ENCODE measurements at places on chromosomes 7 and 10.

DNA sequence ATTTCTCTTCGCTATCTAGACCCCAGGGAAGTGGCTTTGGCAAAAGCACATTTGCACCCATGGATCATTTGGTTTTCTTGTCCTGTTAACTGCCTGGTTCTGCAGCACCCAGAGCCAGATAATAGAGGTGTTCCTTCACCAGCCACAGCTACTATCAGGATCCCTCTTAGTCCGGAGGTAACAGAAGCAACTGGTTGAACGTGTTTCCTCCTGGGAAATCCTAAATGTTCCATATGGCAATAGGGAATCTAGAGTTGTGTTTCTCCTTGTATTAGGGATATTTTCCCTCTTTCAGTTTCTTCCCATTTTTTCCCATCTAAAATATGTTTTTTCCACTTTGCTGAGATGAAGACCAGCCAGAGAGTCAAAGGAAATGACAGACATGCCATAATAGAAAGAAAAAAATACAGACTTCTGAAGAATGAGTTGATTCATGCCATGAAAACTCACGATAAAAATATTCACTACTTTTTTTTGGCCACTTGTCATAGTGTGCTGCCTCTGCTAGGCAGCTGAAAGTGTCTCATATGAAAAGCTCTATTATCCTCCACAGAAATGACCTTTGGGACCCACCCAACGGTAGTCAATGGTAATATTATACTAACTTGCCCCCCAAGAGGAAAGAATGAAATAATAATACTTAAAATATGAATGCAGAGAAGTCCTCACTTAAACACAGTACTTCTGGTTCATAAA is 472.8 kb downstream of the KCNMA1 start:
- no peak for DNase-seq

GRCh38 chr10:11959966-11960365 is 82.6 kb downstream of the UPF2 start:
- no peak for DNase-seq

- no peak for DNase-seq
These were observed 6.6 kb downstream of the LAT2 start for GRCh38 chr7:74216361-74216761.

GRCh38 chr10:105650306-105650705 is 1009.2 kb downstream of the SORCS3 start:
- no peak for DNase-seq

DNA sequence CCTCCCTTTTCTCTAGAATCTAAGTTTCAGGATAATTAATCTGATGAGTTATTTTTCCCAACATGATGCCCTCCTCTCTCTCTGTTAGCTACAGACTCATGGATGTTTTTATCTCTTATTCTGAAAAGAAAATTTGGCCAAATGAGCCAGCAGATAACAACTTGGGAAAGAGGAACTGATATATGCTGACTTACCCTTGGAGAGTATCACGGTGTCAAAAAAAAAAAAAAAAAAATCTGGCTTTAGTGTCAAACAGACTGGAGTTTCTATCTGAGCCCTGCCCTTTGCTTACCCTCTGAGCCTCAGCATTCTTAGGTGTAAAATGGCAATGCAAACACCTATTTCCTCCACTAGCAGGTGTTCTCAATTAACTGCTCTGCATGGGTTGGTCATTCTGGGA is 190.4 kb downstream of the AHR start:
- DNase-seq: no peak

GRCh38 chr7:11193131-11193867 is 219.6 kb downstream of the PHF14 start:
- DNase-seq: no peak

GRCh38 chr10:78920011-78920410 is 148.8 kb upstream of the ZMIZ1 start:
- DNase-seq: no peak

DNA sequence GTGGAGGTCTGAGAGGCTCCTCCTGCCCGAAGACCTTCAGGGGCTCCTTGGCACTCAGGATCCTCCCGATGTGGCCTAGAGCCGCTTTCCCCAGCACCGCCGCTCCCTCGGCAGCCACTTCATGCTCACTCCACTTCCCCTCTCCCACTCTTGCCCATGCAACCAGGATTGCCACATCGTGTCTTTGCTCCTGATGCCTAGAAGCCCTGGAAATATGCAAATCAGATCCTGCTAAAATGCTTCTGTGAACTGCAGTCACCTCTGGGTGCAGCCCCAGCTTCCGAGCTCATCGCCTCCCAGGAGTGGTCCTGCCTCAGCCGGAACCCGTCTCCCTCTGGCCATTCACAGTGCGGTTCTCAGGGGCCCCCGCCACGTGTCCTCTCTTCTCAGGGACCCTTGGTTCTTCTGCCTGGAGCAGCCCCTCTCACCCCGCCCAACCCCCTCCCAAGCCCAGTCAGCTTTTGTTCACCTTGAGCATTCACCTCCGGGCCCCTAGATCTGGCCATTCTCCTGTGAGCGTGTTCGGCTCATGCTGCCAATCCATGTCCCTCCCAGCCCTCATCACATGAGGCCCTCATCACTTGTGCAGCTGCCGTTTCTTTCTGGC is 175.5 kb downstream of the ADARB2 start:
- DNase-seq: no peak

GRCh38 chr7:92133133-92133736 is 1.0 kb downstream of the CYP51A1 start:
- no peak for DNase-seq

DNA sequence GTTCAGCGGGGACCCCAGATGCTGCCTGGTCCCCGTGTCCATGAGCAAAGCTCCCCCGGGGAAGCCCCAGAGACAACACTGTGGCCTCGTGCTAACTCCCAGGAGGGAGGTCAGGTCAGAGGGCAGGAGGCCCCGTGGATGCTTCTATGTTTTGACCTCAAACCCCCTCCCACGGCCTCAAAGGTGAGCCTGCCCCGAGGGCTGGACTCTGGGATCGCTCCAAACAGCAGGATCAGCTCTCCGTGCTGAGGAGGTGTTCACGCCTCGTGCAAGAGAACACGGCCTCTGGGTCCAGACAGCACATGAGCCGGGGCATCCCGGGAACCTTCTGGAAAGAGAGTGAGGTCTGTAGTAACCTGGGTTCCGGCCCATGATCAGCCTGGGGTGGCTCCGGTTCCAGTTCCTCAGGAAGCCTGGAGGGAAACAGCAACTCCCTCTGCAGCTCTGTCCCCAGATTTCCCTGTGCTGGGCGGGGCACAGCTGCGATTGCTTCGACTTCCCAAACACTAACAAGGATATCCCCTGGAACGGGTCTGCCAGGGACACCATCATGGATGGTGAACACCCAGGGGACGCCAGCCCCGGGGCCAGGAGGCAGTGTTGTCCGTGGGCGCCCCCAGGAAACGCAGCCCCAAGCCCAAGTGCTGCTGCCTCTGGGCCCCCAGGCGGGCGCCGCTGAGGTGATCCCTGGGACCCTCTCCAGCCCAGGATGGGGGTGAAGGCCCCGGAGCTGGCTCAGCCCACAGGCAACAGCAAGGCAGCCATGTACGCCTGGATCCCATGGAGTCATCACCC is 18.0 kb upstream of the INPP5A start:
- DNase-seq: no peak

- no peak for DNase-seq
These were observed 158.8 kb downstream of the HGF start for GRCh38 chr7:81611040-81611439.

DNA sequence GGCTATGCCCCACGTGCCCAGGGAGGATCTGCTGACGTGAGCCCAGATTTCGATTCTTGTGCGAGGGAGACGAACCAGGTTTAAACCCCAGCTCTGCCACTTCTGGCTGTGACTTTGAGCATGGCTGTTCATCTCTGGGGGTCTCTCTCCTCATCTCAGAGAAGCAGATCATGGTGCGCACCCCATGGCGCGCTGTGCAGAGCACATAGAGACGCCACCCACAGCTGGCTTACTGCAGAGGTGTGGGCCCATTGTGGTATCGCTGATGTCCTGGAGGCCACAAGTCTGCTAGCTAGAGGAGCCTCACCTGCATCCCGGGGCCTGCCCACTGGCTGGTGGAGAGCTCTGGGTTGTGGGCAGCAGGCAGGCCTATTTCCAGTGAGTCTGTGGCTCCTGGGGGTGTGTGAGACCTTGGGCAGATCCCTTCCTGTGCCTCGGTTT is 140.5 kb downstream of the LHPP start:
- no peak for DNase-seq

- DNase-seq: no peak
These were observed 130.3 kb downstream of the GNAI1 start for GRCh38 chr7:80264769-80265495.

DNA sequence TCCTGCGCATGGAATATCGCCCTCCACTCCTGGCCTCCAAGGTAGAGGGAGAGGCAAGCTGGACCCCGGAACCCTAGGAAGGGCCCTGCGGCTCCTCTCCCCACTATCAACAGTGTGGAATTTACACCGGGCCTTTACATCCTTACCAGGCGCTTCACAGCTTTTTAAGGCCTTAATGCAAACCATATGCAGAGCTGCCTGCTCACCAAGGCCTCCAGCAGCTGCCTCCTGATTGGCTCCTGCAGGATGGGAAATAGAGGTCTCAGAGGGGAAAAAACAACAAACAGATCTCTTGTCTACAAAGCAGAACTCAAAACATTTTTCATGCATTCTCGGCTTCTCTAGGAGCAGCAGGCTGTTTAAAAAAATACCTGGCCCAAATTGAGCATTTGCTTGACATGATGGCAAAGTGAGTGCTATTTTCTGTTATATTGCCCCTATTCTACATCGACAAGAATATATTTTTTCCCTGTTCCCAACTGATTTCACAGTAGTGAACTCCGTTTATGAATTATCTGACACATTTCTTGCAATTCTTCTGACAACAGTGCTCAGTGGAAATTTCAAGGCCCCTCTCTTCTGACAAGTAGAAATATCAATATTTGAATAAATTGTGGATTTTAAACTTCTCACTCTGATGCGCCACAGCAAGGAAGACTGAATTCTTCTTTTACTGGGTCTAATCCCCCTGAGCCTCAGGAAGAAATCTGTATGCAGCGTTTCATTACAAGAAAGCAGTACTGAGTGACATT is 51.7 kb downstream of the EBF3 start:
- no peak for DNase-seq

DNA sequence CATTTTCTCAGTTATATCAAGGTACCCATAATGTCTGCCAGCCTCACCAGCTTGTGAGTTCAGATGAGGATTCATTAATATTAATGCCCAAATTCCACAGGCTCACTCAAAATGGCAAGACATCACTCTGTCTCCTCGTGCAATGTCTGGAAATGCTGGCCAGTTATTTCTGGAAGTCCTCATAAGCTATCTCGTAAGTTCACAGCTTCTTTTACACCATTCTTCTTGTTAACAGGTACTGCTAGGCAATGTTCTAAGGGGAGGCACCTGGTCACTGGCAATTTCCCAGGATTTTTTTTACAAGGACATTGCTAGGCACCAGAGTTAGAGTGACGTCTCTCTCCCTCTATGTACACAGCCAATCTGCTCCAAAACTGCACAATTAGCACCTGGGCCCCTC is 80.2 kb upstream of the SEMA3C start:
- no peak for DNase-seq

GRCh38 chr10:86108696-86109095 is 257.9 kb downstream of the GRID1 start:
- no peak for DNase-seq

DNA sequence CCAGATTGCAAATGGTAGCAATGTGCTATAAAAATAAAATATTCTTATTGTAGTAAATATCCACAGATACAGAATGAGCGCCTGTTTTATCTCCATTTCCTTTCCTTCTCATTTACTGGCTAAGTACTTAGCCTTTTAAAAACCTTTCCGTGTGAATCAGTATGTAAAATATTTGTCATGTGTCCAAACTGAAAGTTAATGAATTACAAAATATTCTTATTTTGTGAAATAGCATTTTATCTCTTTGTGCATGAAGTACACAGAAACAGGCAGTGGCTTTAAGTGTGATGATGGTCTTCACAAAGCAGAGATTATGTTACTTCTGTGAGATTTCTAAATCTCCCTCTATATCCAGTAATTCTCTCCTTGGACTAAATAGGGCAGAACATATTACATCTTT is 56.7 kb upstream of the KIAA1217 start:
- no peak for DNase-seq

DNA sequence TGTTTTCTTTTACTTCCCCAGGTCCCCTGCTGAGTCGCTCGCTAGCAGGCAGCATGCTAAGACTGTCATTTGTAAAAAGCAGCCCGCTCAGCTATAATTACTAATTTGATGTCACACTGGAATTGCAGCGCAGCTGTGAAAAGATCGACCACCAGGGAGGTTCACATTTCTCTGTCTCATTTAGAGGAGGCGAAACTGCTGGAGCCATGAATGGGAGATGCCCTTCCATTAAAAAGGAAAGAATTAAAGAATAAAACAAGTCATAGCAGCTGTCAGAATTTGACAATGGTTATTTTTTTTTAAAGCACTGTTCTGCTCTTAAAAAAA is 153.5 kb downstream of the PIP4K2A start:
- no peak for DNase-seq

DNA sequence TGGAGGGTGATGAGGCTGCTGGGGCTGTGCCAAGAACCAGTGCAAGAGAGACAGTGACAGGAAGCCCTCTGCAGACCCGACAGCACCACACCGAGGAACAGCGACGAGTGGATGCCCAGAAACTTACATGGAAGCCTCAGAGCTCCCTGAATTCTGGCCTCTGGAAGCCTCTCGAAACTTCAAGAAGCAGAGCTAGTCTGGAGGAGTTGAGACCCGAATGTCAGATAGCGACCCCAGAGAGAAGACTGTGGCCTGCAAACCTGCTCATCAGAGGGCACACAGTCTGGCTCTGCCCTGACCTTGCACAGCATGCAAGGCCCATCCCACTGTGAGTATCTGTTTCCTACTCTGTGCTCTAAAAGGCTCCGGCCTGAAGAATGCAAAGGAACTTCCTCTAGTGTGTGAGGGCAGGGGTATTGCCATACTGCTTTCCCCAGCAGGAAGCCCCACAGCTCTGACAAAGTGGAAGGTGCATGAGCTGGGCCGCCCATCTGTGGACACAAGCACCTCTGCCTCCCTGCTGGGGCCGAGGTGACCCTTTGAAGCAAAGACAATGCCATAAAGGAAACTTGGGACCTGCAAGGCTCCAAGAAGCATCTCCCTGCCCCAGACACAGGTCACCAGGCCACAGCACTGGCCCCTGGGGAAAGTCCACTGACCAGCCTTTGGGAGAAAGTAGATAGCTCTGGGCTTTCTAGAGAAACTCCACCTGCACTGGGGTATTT is 10.5 kb upstream of the C10orf71 start:
- DNase-seq: no peak

DNA sequence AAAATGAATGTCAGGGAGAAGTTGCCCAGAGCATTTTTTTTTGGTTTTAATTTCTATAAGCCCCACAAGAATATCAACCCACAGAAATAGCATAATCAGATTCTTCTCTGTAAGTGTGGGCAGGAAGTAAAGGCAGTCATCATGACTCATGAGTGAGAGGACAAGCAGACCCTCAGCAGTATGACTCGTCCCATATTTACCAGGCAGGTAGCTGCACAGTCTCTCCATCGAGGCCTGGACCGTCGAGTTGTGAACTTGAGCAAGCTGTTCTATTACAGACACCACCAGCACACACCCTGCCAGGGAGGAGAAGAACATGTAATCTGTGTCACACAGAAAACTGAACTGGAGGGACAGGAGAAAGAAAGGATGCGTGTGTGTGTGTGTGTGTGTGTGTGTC is 37.8 kb downstream of the AOAH start:
- no peak for DNase-seq

- no peak for DNase-seq
These were observed 115.5 kb upstream of the ZNF438 start for GRCh38 chr10:31147210-31147608.
